Suppressor macrophage treated with lipopolysaccharide for 4 hours (primary cell): ENCODE measurements at places on chromosomes 3 and 15.

GRCh38 chr3:24518990-24519367 lies 24.3 kb upstream of the THRB start:
- no peak for DNase-seq

DNA sequence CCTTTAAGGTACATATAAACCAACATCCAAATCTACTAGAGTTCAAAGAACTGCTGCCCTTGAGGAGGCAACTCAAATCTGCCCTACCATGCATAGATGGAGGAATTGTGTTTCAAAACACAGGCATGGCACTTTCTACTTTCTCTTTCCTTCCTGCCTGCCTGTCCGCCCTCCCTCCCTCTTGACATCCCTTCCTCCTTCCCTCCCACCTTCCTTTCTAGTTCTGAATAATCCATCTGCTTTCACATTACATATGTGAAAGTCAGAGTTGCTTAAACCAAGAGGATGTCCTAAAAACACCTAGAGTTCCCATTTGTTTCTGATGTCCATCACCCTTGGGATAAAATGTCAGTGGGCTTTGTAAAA lies 537.6 kb downstream of the FOXP1 start:
- peak; percentile 53 for DNase-seq

- DNase-seq = no peak
Measured at GRCh38 chr3:117626577-117626976, 917.0 kb downstream of the TUSC7 start.

DNA sequence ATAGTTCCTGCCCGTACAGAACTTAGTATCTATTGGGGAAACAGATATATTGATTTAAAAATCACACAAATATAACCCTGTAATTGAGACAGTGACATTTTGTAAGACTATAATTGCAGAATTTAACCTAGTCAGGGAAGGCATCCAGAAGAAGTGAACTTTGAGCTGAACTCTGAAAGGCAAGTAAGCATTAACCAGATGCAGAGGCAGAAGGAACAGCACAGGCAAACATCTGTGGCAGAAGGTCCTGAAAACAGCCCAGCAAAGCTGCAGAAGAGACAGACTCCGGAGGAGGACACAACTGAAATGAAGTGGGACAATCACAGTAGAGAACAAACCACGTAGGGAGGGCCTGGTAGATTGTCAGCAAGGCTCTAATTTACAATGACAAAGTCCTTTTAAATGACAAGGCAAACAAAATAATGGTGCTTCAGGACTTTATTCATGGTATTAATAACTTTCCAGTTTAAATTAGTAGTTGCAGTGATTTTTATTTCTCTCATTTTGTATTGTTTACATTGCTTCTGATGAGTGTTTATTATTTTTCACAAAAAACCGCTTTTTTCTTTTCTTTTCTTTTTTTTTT lies 14.5 kb downstream of the BCL2A1 start:
- no peak for DNase-seq

GRCh38 chr15:32825219-32825618 lies 107.4 kb downstream of the GREM1 start:
- DNase-seq = no peak

GRCh38 chr3:123336441-123336851 lies 112.4 kb downstream of the ADCY5 start:
- no peak for DNase-seq

GRCh38 chr15:31974855-31975829 lies 55.2 kb upstream of the CHRNA7 start:
- DNase-seq = peak; percentile 47

DNA sequence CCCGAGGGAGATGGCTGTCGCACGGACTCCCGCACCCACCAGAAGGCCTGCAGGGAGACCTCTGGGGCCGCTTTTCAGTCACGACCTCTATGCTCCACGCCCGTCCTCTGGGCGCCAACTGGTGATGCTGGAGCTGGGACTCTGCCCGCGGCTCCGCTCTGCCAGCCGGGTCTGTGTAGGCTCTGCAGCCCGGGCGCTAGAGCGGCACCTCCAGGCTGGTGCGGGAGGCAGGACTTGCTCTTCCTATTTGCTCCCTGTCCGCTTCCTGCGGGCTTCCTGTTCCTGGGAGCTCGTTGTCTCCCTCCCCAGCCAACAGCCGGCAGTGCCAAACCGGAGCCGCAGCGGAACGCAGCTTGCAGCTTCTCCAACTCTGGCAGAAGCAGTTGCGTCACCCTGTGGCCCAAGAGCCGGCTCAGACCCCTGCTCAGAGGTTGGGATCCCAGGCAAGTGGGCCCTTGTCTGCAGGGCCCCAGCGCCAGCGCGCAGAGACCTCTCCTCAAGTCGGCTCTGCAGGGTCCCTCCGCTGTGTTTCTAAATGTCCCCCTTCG lies 285.9 kb downstream of the XXYLT1 start:
- DNase-seq = peak; percentile 53

DNA sequence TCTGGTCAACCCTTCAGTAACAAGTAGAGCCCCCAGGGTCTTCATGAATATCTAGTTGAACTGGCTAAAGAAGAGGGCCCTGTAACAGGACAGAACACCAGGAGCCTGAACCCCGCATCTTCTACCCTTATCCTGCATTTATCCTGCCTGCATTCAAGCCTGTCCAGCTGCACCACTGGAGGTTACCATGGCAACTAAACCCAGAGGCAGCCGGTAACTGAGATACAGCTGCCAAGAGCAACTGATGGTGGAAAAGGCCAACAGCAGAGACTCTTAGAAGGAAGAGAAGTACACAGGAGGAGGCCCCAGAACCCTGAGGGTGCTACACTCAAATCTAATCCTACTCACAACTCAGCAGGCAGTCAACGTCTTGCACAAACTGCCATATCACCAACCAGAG lies 3.7 kb upstream of the PRKAR2A start:
- DNase-seq = no peak

DNA sequence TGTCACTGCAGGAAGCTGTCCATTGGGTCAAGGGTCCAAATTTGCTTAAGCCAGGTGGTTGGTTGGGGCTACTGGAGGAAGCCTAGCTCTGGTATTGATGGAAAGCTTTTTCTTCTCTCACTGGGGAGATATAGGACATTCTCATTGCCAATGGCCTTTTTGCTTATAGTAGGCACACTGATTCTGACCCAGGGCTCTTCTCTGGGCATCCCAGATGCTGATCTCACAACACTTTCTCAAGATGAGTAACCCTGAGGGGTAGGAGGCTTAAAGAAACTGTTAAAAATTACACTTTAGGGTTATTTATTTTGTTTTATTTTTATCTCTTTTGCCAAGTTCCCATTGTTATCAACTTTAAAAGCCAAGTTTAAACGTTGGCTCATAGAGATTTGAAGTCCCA lies 337.8 kb downstream of the LRRC3B start:
- no peak for DNase-seq

- peak; percentile 59 for DNase-seq
Measured at GRCh38 chr3:105866656-105867653, 1.9 kb downstream of the CBLB start.

GRCh38 chr15:68930268-68931022 lies at the start of gene SPESP1:
SPESP1 (plus strand) TSS chr15:68930525; CDS start chr15:68930654, 129 bp downstream.
- peak; percentile 23 for DNase-seq

DNA sequence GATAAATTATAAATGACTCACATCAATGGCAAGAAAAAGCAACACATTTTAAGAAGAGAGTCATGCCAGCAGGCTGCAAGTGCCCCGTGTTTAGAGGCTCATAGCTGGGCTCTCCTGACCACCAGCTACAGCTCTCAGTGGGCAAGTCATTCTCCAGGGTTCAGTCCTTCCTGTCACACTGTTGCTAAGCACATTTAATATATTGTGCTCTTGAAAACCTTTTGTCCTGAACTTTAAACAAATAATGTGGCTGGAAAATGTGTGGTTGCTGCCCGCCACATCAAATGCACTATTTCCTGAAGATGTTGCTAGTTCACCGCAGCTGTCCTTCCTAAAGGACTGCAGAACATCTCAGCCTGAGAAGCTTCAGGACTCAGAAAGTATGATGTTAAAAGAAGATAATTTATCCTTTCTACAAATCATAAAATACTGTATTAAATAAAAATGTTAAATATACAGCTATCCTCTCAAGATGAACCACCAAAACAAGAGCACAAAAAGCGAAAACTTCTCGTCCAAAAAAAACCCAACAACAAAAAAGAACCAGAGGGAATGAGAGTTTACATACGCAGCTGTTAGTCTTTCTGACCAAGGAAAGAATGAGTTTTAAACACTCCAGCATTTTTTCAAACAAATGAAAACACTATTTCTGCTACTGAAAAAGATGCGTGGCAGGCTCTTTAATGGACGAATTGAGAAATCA lies 951 bp downstream of the TARS3 start:
- peak; percentile 2 for DNase-seq

GRCh38 chr3:88713233-88713691 lies 394.2 kb upstream of the EPHA3 start:
- no peak for DNase-seq

DNA sequence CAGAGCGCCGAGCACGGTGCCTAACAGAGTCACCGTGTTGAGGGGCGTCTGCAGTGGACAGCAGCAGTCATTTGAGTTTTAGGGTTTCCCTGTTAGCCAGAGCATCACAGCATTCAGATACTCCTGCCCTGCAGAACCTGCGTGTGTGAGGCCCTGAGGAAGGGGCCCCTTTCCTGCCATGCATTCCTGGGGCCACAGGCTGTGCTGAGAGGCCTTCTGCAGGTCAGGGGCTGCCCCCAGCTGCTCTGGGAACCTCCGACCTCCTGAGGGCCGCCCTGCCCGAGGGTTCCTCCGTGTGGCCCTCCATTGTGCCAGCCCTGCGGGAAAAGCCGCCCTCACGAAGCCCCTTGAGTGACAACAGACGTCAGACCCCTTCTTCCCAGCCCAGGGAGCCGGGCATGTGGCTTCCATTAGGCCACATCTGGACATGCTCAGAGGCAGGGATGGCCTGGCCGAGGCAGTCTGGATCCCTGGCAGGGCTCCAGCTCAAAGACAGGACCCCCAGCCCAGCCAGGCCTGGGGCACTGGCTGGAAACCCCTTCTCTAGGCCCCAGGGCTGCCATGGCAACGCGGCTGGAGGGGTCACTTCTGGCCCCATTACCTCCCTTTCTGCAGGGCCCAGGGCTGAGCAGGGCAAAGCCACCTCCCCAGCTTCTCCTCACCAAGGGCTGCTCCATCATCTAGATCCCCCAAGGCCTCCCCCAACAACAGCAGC lies 25.3 kb downstream of the FBLN2 start:
- no peak for DNase-seq

DNA sequence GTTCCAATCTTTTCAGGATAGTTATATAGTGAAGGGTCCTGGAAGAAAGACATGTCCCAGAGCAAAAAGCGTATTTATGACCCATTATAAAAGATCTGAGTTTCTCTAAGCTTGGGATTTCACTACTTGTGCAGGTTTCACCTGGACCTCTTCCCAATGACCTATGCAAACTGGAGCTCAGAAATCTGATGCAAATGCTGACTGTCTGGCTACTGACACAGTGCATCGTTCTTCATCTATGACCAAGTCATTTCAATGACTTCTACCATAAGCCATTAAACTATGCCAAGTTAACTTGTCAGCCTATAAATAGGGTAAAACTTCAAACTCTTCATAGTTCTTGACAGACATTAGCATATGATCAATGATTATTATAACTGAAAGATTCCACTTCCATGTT lies 11.1 kb downstream of the STAG1 start:
- no peak for DNase-seq

DNA sequence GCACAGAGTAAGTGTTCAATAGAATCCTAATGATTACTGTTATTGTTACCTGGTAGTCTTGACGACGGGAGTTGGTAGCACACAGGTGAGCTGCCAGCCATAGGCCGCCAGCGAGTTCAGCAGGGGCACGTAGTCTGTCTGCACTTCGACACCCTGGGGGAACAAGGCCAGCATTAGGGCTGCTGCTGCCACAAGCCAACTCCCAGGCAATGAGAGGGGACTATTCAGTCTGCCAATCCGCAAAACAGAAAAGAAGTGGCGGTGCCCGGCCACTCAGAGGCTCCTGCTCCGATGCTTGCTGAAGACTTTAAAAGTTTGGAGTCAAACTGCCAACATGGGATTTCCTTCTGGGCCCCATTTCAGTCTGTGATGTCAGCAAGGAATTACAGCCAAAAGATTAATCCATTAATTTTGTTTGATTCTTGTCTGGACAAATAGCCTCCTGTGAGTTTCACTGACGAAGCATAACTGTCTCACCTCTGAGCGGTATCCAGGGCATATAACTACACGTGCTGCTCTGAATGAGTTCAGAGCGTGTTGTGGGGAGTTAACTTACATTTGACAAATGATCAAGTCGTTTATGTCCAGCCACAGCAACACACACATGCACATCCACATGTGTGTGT lies 61.8 kb downstream of the OXNAD1 start:
- DNase-seq = no peak

DNA sequence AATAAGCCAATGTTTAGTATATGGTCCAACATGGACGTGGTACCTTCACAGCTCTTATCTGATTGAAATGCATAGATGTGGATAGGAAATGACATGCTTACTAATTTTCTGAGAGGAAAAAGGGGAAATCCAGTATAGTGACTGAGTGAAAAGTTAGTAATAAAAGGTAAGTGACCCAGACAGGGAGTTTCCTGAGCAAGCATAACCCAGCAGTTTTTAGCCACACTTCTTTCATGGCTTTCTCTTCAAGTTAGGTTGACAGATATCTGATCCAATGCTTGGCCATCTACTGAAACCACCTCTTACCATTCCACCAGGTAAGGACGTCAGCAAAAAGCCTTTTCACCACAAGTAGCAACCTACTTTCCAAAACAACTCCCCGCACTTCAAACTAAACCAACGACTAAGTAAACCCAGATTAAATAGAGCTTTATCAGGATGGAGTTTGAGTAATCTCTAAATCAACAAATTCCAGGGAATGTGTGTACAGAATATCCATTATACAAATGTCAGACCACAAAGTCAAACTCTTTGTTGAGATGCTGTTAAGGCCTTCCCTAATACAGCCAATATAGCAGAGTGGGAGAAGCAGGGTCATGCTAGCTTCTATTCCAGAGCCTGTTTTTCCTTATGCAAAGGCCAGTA lies 329.7 kb downstream of the RORA start:
- DNase-seq = no peak

DNA sequence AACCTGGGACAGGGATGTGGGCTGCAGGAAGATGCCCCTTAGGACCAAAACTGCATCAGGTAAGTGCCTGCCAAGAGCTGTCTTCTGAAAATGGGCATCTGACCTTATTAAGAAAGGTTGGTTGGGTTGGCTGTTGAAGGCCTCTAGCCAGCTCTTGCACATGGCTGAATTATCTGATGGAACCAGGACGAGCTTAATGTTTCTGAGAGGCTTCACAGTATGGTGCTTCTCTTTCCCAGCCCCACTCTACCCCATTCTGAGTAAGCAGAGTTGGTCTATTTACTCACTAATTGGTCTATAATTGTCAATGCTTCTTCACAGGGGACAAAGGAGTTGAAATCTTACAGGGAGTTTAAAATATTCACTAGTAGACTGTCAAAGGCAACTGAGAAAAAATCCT lies 48.4 kb downstream of the DTWD1 start:
- no peak for DNase-seq

- no peak for DNase-seq
Measured at GRCh38 chr3:56202997-56203396, 265.3 kb downstream of the ERC2 start.

- DNase-seq = no peak
Measured at GRCh38 chr15:64566629-64567427, 106.5 kb downstream of the ZNF609 start.

- no peak for DNase-seq
Measured at GRCh38 chr3:171688002-171688401, 122.3 kb downstream of the PLD1 start.
